BJ (cell line): ENCODE measurements at places on chromosomes 1 and 21. TPM values are rescaled to one million over a fixed set of nuclear protein-coding genes. Genes with fewer than 3 reads are reported as not detected.

The TCHH gene
- polyA plus RNA-seq = not detected in 2 replicates

The PCP4 gene
- not detected in 2 replicates for polyA plus RNA-seq

The CLDN14 gene
- not detected in 2 replicates for polyA plus RNA-seq

The TEX35 gene
- not detected in 2 replicates for polyA plus RNA-seq

The TNFSF4 gene
- polyA plus RNA-seq = 5.9 and 11.6 TPM in 2 replicates

The BLACAT1 gene
- polyA plus RNA-seq = 0.02 TPM in 1 of 2 replicates, not detected in the other

The DEPDC1 gene
- 5.3 and 10.3 TPM in 2 replicates for polyA plus RNA-seq

The NUDT4B gene
- 19.6 and 20.4 TPM in 2 replicates for polyA plus RNA-seq

The C1orf210 gene
- polyA plus RNA-seq = not detected in 2 replicates

DNA sequence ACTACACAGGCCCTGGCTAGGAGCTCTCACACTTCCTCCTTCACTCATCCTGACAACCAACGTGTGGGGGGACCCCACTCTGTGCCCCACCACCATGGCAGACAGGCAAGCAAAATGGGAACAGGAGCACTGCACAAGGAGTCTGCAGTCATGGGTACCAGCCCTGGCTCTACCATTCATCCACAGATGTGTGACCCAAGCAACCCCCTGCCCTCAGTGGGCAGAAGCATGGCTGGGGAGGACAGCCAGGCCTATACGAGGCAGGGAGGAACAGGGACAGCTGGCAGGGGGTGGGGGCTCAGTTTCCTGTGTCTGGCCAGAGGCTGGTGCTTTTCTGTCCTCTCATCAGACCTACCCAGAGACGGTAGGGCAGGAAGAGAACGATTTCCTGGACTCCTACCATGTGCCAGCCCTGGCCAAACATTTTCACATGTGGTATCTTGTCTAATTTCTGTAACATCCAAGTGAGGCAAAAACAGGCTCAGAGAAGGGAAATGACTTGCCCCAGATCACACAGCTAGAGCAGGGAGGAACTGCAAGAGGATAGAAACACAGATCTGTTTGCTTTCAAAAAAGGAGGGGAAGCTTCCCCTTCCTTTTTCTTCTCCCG lies 178.0 kb downstream of the HIVEP3 start:
- no peak for DNase-seq

- DNase-seq = no peak
Observed at GRCh38 chr1:107430540-107431228, 289.8 kb downstream of the NTNG1 start.

DNA sequence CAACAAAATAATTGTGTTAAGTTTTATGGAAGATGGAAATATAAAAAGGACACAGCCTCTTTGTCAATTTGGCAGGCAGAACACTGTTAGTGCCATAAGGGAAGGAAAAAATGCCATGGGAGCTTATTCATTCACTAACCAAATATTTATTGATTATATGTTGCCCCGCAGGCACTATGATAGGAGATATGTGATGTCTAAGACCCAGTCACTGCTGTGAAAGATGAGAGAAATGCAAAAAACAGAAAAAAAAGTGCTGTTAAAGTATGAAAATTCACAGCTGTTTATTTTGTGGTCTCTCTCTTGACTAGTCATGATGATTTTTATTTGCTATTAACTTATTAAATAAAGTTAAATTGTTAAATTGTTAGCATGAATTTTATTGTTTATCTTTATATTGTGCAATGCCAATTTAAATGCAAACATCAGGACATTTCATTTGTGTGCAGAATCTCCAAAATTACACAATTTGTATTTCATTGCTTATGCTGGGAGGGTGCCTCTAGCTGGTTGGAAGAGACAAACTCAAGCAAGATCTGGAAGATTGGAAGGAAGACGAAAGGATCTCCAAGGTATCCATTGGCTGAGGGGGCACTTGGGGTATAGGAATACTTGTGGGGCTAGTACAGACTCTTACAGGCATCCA lies 17.8 kb upstream of the PTGFR start:
- no peak for DNase-seq

DNA sequence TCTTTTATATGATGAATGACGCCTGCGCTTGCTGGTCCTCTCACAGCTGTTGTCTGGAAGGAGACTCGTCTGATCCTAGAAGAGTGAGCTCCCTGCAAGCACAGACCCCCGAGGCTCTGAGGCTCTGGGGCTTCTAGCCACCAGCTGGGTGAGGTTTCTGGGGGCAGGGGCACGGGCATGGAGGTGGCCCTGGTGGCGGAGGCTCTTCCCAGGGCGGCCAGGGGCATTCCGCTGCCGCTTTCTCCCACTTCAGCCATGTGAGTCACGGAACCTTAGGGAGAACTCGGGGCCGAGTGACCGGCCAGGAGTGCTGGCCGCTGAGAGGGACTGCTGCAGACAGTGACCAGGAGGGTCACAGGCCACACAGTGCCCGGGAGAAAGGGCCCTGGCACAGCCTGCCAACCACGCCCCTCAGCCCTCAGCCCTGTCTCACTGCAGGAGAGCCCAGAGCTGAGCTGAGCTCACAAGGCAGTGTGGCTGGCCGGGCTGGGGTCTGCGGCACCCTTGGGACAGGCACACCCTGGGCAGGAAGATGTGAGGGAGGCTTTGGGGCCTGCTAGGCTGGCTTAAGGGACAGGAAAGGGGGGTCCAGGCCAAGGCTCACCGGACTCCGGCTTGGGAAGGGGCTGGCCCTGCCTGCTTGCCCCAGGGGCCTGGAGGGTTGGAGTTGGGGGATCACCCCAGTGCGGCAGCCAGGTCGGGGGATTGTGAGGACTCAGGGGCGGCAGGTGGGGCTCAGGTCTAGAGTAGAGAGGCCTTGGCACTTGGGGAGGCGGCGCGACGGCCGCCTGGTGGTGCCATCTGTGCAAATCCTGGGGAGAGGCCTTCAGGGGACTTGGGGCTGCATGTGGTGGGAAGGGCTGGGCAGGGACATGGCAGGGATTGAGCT lies 35.7 kb downstream of the MORN1 start:
- DNase-seq = no peak

DNA sequence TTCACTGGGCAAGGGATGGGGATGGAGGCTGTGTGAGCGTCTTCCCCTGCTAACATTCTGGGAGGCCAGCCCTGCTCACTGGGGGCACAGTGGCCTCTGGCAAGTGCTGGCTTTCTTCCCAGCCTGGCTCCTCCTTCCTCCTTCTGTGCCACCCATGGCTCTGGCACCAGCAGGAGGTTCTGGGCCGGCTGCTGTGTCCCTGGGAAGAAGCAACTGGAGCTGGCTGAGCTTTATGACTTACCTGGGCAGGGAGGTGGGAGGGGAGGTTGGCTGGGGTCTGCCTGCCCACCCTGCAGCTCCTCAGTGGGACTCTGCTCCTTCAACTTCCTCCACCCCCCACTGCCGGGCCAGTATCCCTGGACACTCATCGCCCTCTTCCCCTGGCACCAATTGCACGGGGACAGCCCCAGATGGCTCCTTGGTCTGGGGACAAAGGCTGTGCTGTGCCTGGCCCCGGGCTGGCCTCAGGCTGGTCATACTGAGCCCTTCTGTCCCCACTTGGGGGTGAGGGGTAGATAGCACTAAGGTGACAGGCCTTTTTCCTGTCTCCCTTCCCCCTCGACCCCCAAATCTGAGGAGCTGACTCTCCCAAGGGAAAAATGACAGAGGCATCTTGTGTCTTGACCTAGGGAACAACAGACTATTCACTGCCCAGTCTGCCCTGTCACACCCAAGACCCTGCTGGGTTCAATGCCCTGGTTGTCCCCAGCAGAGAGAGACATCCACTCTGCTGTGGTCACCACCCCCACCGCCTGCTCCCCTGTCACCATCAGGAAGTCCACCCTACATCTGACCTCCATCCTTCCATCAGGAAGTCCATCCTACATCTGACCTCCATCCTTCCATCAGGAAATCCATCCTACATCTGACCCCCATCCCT lies 14.4 kb downstream of the CDK18 start:
- no peak for DNase-seq

DNA sequence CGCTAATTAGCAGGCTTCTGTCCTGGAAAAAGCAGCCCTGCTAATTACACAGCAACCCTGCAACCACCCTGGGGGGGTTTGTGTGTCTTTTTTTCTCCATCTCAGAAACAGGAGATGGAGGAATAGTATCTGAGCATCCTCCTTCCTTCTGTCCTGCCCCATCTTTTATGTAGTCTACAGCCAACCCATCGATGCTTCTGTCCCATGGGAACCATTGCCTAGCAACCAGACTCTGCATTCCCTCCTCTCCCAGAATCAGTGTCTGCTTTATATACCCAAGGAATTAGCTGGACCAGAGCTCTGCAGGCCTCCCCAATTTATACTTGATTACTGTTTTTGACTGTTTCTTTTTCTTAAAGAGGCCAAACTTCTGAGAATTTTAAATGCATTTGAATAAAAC lies 35.1 kb downstream of the LRRC38 start:
- DNase-seq = no peak

GRCh38 chr1:114009393-114009792 lies 30.1 kb downstream of the OLFML3 start:
- DNase-seq = no peak

- no peak for DNase-seq
Observed at GRCh38 chr21:46455575-46456385, 2.9 kb upstream of the DIP2A start.

GRCh38 chr1:184965439-184965838 lies 8.9 kb downstream of the NIBAN1 start:
- DNase-seq = no peak

- no peak for DNase-seq
Observed at GRCh38 chr1:8374812-8375211, 56.9 kb downstream of the SLC45A1 start.

DNA sequence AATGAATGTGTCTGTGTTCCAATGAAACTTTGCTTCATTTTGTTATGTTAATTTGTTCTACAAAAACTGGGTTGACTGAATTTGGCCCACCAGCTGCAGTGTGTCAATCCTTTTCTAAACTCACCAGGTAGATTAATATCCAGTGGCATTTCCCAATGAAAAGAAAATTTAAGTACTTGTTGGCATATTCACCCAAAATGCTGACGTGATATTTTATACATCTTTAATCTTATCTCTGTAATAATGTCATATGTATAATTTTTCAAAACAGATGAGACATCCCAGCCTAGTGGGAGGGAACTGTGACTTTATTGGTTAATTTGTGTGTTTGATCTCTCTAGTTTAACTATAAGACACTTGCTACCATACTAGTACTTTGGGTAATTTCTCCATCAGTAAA lies 8.1 kb downstream of the SELENOF start:
- DNase-seq = no peak

GRCh38 chr1:53345996-53346813 lies 18.3 kb upstream of the LRP8 start:
- DNase-seq = no peak

- no peak for DNase-seq
Observed at GRCh38 chr21:31371715-31372470, 27.8 kb upstream of the TIAM1 start.

GRCh38 chr1:59107516-59107915 lies 189.4 kb upstream of the FGGY start:
- no peak for DNase-seq

DNA sequence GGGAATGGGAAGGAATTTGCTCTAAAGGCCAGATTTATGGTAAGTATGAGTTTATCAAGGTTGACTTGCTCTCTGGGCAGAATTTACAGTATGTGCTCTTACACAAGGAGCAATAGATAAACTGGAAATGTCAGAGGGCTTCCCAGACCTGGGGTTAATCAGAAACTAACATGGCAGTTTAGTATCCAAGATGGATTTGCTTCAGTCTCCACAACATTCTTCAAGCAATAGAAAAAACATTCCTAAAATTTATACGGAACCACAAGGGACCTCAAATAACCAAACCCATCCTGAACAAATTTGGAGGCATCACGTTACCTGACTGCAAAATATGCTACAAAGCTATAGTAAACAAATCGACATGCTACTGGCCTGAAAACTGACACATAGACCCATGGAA lies 606.7 kb upstream of the CHRM3 start:
- DNase-seq = no peak

- DNase-seq = no peak
Observed at GRCh38 chr1:157806431-157807149, 13.3 kb downstream of the FCRL1 start.
